ENCODE measurements at places on chromosomes 12 and 14.

- no peak for DNase-seq
Measured at GRCh38 chr12:52380271-52380694, 5.2 kb downstream of the KRT84 start.

DNA sequence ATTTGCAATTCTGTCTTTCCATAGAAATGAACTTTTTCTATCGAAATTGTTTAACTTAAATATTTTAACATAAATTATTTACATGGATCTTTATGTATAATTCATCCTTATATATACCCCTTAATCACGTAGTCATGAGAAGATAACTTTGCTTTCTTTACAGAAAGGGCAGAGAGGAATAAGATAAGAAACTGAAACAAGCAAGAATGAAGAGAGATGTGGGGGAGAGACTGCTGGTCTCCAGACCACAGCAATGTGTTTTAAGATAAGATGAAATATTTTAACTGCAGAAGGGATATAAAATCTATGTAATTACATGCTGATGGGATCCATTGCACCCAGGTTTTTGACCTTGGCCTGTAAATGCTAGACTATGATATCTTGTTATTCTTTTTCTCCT, 34.7 kb upstream of the DNM1L start:
- DNase-seq: no peak

DNA sequence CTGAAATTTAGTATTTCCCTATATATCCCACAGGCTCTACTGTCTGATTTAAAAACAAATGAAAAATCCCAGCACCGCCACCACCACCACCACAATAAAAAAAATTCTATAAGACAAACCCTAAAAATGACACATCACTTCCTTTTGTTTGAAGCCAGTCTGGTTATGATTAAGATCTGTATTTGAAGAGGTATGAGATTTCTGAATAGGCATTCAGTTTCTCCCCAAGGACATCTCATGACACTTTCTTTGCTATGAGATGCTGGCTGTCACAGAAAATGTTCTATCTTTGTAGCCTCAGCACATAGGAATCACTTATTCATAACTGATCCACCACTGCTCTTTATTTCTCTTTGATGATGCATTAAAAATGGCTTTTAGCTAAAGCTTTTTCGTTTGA, 1071.0 kb downstream of the SLC6A15 start:
- DNase-seq: no peak

DNA sequence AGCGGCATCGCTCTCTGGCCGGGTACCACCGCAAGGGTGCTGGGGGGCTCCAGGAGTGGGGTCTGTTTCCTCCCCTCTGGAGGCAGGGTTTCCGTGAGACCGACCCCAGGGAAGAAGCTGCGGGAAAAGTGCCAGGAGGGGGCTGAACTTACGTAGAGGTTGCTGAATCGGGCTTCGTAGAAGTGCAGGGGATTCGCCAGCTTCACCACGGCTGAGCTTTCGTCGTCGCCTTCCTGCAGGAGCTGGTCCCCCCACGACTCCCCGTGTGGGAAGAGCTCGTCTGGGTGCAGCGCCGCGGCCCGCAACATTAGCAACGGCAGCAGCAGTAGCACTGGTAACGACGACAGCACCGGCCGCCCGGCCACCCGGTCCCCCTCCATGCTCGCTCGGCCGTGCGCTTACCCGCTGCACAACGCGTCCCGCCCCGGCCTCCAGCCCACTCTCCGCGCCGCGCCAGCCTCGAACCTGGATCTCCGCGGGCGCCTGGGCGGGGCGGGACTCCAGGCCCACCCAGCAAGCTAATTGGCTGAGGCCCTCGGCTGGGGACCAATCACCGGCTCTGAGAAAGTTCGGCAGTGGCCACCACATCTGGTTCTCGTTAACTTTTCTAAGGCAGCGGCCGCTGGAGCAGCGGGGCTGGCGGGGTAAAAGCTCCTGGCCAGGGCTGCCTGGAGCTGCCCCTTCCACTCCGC, at the start of gene NID2:
NID2 (minus strand) TSS at position 445 of the 692 bp plus-strand sequence; CDS start at position 380, 65 bp downstream.
- peak; percentile 42 for DNase-seq

- DNase-seq: no peak
Measured at GRCh38 chr14:34741840-34742239, 27.4 kb upstream of the CFL2 start.

DNA sequence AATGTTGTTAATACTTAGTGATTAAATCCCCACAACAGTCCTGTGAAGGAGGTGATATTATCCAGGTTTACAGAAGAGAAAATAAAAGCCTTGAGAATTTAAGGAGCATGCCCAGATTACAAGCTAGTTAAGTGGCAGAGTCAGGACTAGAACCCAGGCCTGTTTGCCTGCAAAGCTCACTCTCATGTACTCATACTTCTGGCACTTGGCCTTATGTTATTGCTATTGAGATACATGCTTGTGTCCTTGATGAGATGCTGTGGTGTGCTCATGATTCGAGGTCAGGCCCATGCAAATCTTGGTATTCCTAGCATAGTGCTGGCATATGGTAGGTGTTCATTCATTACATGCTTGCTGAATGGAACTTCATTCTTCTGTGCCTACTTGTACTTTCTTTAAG, 7.6 kb upstream of the EID3 start:
- no peak for DNase-seq

DNA sequence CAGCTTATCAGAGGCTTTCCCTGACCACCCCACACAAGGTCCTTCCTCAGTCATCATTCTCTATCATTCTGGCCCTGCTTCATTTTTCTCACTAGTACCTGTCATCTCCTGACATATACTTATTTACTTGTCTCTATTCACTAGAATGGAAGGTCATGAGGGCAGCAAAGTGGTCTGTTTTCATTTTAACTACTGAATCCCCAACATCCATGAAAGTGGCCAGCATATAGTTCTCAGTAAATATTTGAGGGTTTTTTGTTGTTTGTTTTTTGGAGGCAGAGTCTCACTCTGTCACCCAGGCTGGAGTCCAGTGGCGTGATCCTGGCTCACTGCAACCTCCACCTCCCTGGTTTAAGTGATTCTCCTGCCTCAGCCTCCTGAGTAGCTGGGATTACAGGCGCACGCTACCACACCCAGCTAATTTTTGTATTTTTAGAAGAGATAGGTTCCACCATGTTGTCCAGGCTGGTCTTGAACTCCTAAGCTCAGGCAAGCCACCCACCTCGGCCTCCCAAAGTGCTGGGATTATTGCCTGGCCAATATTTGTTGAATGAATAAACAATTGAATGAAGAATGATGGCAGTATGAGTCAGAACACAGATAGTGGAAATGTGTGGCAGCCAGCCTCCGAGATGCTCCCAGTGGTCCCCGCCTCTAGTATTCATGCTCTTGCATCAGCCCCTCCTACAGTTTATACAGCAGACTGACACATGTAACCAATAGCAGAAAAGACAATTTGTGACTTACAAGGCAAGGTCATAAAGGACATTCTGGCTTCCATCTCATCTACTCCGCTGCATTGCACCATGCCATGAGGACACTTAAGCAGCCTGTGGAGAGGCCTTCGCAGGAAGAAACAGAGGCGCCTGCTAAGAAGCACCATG, 7.0 kb upstream of the ANO6 start:
- no peak for DNase-seq

- no peak for DNase-seq
Measured at GRCh38 chr12:16949371-16949770, 343.4 kb upstream of the LMO3 start.

GRCh38 chr12:3634348-3634747, 118.6 kb downstream of the CRACR2A start:
- no peak for DNase-seq

GRCh38 chr12:318759-319515, 56.3 kb upstream of the SLC6A13 start:
- DNase-seq: no peak

- no peak for DNase-seq
Measured at GRCh38 chr14:24895622-24896021, 154.3 kb downstream of the STXBP6 start.

GRCh38 chr12:20376984-20377383, 8.6 kb downstream of the PDE3A start:
- DNase-seq: no peak

Data from stimulated activated CD4-positive, alpha-beta T cell treated with anti-CD3 and anti-CD28 coated beads, Interleukin-1b, Interleukin-23, amount 100 ng/mL, for 4 hours (primary cell).